Esophagus squamous epithelium (tissue), 5 donors: ENCODE measurements at places on chromosomes 16 and 17.
A peak's percentile ranks its signal among the peaks of the same experiment; 100 is the strongest.

GRCh38 chr16:3458852-3459361, 15.4 kb downstream of the NAA60 start:
- DNase-seq = no peak
- H3K27ac ChIP-seq = peak overlapping the region; percentile 97
- H3K4me3 ChIP-seq = peak overlapping the region; percentile 65
- no peaks in the 10 kb centered on the region for H3K27me3 ChIP-seq
- H3K36me3 ChIP-seq = no peaks in the 10 kb centered on the region
- peaks cover 36% of the 10 kb centered on the region for H3K4me1 ChIP-seq

- no peaks in the 10 kb centered on the region for H3K36me3 ChIP-seq
- H3K27ac ChIP-seq = no peak overlapping the region
- no peaks in the 10 kb centered on the region for H3K27me3 ChIP-seq
- peaks cover 17% of the 10 kb centered on the region for H3K4me1 ChIP-seq
These were observed 19.5 kb upstream of the CYLD start for GRCh38 chr16:50722405-50722737.

GRCh38 chr17:35293151-35293847, 50.4 kb downstream of the SLFN5 start:
- H3K36me3 ChIP-seq = no peaks in the 10 kb centered on the region
- H3K27me3 ChIP-seq = no peaks in the 10 kb centered on the region
- no peaks in the 10 kb centered on the region for H3K4me1 ChIP-seq
- no peak overlapping the region for H3K27ac ChIP-seq
- H3K4me3 ChIP-seq = no peak overlapping the region

DNA sequence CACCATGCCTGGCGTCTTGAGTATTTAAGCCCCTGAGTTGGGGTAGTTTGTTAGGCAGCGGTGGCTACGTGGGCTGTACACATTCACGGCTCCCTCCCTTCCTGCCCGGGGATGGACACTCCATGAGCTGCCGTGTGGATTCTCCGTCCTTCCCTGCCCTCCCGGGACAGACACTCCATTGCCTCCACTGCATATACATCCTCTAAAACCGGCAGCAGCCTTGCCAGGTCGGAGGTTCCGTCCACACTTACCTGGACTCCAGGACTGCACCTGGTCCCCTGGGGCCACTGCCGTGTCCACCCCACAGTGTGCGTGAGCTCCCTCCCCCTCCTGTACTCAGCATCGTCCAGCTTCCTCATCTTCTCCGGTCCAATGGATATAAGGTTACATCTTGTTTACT, 3.5 kb upstream of the SPATA2L start:
- DNase-seq = no peak
- H3K36me3 ChIP-seq = peaks cover 14% of the 10 kb centered on the region
- H3K4me1 ChIP-seq = peaks cover 10% of the 10 kb centered on the region
- H3K27ac ChIP-seq = no peak overlapping the region
- H3K4me3 ChIP-seq = no peak overlapping the region

DNA sequence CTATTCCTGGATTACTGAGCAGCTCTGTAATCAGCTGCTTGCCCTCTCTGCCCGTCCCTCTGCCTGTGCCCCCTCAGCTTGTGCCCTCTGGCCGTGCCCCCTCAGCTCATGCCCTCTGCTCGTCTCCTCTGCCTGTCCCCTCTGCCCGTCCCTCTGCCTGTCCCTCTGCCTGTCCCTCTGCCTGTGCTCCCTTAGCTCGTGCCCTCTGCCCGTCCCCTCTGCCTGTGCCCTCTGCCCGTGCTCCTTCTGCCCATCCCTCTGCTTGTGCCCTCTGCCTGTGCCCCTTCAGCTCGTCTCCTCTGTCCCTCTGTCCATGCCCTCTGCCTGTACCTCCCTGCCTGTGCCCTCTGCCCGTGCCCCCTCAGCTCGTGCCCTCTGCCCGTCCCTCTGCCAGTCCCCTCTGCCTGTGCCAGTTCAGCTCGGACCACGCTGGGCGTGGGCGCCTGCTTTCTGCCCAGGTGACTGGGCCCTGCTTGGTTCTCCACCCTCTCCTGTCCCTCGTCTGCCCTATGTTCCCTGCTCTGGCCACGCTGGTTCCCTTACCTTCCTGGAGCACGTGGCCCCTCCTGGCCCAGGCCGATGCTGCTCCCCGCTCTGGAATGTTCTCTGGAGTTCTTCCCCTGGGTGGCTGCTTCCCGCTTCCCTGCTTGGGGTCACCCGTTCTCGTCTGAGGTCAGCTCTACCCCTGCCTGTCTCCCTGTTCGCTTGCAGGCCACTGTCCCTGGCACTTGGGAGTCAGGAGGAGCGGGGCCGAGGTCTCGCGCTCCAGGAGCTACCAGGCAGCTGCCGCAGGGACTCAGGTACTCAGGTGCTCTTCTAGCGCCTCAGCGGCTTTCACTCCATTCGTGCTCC, 63.9 kb downstream of the BANP start:
- DNase-seq = no peak
- H3K27me3 ChIP-seq = no peaks in the 10 kb centered on the region
- H3K4me1 ChIP-seq = no peaks in the 10 kb centered on the region
- no peak overlapping the region for H3K27ac ChIP-seq
- no peaks in the 10 kb centered on the region for H3K36me3 ChIP-seq

DNA sequence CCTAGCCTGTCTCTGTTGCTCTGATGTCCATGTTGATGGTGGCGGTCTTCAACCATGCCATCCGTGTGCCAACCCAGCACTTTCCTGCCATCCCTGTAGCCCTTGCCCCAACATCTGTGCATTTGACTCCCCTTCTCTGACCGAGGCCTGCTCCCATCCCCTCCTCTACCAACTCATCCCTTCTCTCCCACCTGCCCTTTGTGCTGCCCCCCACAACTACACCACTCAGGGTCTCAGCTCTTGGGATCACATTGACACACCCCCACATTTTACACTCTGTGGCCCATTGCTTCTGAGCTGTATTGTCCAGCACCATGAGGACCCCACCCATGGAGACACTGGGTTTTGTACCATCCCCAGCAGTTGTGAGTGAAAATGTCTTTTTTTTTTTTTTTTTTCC, 11.6 kb downstream of the HS3ST3B1 start:
- H3K36me3 ChIP-seq = no peaks in the 10 kb centered on the region
- H3K4me1 ChIP-seq = peaks cover 21% of the 10 kb centered on the region
- no peak overlapping the region for H3K4me3 ChIP-seq
- no peak overlapping the region for H3K27ac ChIP-seq

DNA sequence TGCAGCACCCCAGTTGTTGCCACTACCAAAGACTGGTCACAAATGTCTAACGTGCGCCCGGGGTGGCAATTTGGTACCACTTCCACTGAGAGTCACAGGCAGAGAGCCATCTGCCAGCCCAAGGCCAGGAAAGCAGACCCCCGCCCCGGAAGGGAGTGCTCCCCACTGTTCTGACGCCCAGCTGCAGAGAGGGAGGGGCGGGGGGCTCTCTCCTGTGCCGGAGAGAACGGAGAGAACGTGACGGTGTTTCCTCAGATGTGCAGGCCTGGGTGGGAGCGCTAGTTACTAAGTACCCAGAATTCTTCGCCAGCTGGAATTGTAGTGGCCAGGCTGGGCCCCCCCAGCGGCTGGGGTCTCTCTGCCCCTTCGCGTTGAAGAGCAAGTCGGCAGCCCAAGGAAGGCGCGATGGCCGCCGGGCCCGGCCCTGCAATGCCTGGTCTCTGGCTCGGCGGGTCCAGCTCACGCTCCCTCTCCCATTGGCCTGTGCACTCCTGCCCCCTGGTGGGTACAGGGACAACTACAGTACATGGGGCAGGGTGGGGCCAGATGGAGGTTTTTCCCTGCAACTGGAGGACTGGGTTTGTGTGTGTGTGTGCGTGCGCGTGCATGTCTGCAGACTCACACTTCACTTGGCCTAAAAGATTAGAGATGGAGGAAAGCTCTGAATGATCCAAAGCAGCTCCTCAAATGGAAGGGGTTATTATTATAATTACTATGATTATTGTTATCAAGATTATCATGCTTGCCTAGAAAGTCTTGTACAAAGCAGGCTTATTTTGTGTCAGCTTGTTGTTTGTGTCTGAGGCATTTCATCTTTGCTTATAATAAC, 107.1 kb downstream of the AMFR start:
- peaks cover 10% of the 10 kb centered on the region for H3K4me1 ChIP-seq
- no peak for DNase-seq
- no peak overlapping the region for H3K4me3 ChIP-seq
- H3K36me3 ChIP-seq = no peaks in the 10 kb centered on the region
- peak overlapping the region; percentile 31 for H3K27ac ChIP-seq

DNA sequence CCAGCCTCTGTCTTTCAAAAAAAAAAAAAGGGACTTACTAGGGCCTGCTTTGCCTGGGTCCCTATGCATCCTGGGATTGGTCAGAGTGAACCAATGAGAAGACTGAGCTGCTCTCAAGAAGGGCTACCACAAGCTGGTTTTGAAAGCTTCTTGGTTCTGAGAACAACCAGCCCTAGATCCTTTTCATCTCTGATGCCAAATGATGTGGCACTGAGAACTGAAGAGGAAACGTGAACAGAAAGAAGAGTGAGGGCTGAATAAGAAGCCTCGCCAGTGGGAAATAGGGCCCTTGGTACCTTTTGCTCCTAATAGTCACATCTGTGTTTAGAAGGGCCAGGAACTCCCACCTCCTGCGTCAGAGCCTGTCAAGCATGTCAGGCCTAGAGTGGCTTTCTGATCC, 10.7 kb downstream of the TACO1 start:
- no peaks in the 10 kb centered on the region for H3K36me3 ChIP-seq
- no peak overlapping the region for H3K4me3 ChIP-seq
- no peak for DNase-seq
- no peaks in the 10 kb centered on the region for H3K4me1 ChIP-seq
- no peak overlapping the region for H3K27ac ChIP-seq

DNA sequence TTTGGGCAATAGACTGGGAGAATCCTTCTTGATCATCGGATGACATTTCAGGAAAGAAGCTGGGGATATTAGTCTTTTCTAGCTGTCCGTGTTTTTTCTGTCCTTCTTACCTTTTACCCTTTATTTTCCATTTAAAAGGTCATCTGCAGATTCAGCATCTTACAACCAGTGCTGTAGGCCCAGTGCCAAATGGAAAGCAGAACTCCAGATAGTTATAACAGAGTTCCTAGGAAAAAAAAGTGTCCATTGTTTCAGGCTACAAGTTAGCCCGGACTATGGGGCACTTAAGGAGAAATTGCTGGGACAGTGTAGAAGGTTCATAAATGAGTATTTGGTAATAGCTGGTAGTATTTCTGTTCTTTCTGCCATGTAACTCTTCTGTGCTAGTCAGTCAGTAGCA, 28.4 kb downstream of the LDHD start:
- H3K27ac ChIP-seq = peak overlapping the region; percentile 82
- H3K4me1 ChIP-seq = peaks cover 34% of the 10 kb centered on the region
- no peaks in the 10 kb centered on the region for H3K36me3 ChIP-seq

DNA sequence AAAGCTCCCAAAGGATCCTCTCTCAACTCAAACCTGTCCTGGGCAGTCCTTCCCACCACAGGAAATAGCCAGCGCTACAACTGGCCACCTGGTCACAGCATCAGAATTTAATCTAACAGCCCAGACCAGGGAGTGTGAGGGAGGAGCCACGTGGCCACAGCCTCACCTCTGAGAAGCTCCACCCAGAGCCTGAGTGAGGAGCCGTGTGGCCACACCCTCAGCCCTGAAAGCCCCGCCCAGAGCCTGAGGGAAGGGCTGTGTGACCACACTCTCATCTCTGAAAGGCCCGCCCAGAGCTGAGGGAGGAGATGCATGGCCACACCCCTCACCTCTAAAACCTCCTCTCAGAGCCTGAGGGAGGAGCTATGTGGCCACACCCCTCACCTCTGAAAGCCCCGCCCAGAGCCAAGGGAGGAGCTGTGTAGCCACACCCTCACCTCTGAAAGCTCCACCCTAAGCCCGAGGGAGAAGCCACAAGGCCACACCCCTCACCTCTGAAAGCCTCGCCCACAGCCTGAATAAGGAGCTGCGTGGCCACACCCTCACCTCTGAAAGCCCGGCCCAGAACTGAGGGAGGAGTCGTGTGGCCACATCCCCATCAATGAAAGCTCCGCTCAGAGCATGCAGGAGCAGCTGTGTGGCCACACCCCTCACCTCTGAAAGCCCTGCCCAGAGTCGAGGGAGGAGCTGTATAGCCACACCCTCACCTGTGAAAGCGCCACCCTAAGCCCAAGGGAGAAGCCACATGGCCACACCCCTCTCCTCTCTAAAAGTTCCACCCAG, 28.6 kb downstream of the SLC38A8 start:
- no peak overlapping the region for H3K4me3 ChIP-seq
- DNase-seq = no peak
- no peaks in the 10 kb centered on the region for H3K4me1 ChIP-seq
- H3K36me3 ChIP-seq = no peaks in the 10 kb centered on the region
- H3K27me3 ChIP-seq = no peaks in the 10 kb centered on the region

DNA sequence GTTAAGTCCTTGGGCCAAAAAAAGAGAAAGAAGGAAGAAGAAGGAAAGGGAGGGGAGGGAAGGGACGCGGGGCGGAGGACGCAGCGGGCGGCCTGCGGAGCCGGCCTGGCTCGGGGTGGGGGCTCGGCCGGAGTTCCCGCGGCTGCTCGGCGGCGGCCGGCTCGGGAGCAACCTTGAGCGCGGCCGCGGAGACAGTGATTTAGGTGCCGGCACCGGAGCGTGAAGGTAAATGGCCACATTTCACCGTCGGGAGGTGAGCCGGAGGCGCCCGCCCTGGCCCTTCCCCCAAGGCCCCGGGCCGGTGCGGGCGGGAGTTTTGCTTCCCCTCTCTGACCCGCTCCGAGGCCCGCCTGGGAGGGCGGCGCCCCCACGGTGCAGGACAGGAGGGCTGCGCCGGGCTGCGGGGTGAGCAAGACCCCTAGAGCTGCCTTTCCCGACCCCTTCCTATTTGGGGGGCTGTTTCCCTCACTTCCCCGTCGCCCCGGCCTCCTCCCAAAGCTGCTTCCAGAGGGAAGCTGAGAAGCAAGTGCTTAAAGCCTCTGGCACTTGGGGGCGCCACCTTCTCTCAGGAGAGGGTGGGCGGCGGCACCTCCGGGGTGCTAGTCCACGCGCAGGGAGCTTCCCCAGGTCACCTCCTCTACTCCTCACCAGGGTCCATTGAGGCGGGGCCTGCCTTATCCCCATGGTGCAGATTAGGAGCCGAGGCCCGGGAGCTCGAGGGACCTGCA, 56.5 kb downstream of the MRM1 start:
- peaks cover 10% of the 10 kb centered on the region for H3K4me1 ChIP-seq
- H3K4me3 ChIP-seq = peak overlapping the region; percentile 19
- no peaks in the 10 kb centered on the region for H3K36me3 ChIP-seq
- no peak overlapping the region for H3K27ac ChIP-seq
- H3K27me3 ChIP-seq = no peaks in the 10 kb centered on the region

DNA sequence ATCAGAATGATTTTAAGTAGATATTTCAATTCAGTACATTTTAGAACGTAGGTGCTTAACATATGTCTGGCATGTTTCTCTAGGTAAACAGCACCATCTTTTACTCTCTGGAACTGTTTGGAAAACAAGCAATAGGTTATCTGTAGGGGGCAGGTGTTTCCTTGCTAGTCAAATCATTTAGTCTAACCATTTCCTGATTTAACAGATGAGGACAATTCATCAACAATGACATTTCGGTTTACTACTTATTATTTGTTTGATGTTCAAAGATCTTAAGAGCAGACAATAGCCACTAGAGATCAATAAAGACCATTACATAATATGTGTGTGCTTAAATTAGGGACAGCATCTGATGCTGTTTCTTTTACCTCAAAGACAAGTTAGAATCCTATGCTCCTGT, 173.1 kb downstream of the CEP112 start:
- no peak overlapping the region for H3K4me3 ChIP-seq
- H3K36me3 ChIP-seq = no peaks in the 10 kb centered on the region
- no peak overlapping the region for H3K27ac ChIP-seq
- DNase-seq = no peak
- H3K4me1 ChIP-seq = no peaks in the 10 kb centered on the region

GRCh38 chr16:88543230-88543813, 26.9 kb upstream of the ZC3H18 start:
- no peaks in the 10 kb centered on the region for H3K4me1 ChIP-seq
- no peaks in the 10 kb centered on the region for H3K27me3 ChIP-seq
- no peak overlapping the region for H3K4me3 ChIP-seq
- DNase-seq = no peak
- H3K36me3 ChIP-seq = no peaks in the 10 kb centered on the region

GRCh38 chr16:78163772-78164670, 64.6 kb downstream of the WWOX start:
- no peak for DNase-seq
- H3K27me3 ChIP-seq = no peaks in the 10 kb centered on the region
- no peak overlapping the region for H3K27ac ChIP-seq
- H3K4me1 ChIP-seq = no peaks in the 10 kb centered on the region
